ENCODE measurements at places on chromosomes 1 and 21. TPM values are rescaled to one million over a fixed set of nuclear protein-coding genes. Genes with fewer than 3 reads are reported as not detected.
A peak's percentile ranks its signal among the peaks of the same experiment; 100 is the strongest.

- DNase-seq = no peak
Observed at GRCh38 chr1:77370161-77370560, 88.3 kb downstream of the AK5 start.

The CSF1 gene
- total RNA-seq = 18.1 TPM

The WLS gene
- 88.3 TPM for total RNA-seq

DNA sequence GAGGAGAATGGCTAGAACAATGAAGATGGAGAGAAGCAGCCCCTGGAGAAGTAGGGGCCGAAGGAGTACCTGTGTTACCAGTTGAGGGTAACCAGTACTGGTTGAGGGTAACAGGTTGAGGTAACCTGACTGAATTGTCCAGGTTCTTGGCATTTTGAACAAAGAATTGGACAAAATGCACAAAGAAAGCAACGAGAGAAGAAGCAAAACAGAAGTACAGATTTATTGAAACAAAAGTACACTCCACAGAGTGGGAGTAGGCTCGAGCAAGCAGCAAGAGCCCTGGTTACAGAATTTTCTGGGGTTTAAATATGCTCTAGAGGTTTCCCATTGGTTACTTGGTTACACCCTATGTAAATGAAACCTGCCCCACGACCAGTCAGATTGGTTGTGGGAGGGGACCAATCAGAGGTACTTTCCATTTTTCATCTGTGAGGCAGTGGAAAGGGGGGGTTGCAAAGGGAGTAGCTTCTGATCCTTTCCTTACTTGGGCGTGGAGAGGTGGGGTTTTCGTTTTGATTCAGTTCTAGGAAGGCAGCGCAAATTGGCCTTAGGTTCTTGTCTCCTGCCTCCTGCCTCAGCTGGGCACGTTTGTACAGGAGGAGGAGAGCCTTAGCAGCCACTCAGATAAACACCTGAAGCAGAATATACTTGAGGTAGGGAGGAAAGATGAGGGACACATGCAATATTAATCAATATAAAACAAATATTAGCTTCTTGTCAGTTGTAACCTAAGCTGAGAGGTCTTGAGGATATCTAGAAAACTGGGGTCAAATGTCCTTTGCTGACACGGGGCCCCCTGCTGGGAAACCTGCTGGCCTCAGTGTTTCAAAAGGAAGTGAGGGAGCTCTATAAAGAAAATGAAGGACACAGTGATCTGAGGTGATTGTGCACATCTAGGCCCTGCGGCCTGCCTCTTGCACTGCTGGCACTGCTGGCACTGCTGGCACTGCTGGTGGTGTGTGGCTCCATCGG lies 14.3 kb upstream of the LSM10 start:
- DNase-seq = no peak

GRCh38 chr1:218633238-218633988 lies 288.3 kb downstream of the TGFB2 start:
- peak; percentile 17 for DNase-seq

DNA sequence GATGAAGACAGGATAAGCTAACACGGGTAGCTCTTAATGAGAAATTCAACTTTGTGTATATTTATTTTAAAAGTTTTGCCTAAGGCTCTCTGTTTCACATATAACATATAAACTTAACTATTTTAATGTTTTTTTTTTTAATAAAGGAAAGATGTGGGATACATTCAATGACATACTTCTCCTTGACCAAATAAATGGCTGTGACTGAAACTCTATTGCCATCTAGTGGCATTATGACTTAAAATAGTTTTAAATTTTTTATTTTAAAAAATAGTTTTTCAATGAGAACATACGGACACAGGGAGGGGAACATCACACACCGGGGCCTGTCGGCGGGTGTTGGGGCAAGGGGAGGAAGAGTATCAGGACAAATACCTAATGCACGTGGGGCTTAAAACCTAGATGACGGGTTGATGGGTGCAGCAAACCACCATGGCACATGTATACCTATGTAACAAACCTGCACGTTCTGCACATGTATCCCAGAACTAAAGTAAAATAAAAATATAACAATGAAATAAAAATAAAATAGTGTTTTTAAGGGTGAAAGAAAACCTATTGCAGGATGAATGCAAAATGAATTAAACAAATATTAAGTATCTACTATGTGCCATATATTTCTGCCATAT lies 83.4 kb downstream of the LYST start:
- no peak for DNase-seq

GRCh38 chr1:2155788-2156187 lies 38.8 kb downstream of the FAAP20 start:
- DNase-seq = no peak

DNA sequence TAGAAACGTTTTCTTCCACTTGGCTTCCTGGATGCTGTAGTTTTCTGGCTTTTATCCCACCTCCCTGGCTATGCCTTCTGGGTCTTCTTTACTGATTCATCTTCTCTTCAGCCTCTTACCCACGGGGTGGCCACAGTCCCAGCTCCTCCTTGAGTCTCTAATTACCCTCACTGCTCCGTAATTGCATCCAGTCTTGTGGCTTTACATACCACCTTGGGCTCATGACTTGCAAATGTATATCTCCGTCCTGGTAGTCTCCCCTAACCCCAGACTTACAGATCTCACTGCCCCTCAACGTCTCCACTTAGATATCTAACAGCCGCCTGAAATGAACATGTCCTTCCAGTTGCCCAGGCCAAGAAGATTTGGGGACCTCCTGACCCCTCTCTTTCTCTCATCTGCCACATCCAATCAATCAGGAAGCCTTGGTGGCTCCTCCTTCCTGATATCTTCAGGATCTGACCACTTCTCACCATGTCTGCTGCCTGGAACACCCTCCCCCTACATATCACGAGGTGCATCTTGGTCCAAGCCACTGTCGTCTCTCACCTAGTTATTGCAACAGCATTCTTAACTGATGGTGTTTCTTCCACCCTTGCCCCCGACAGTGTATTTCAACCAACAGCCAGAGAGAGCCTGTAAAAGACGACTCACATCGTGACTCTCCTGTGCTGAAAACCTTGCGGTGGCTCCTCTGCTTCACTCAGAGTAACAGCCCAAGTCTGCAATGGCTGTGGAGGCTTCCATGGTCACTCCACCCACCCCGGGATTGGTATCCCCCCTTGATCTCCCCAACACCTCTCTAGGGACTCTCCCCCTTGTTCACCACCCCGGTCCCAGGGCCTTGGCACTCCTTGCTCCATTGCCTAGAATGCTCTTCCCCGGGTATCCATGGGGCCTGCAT lies 219.0 kb upstream of the POU3F1 start:
- no peak for DNase-seq

The GCSAML gene
- total RNA-seq = 0.48 TPM

DNA sequence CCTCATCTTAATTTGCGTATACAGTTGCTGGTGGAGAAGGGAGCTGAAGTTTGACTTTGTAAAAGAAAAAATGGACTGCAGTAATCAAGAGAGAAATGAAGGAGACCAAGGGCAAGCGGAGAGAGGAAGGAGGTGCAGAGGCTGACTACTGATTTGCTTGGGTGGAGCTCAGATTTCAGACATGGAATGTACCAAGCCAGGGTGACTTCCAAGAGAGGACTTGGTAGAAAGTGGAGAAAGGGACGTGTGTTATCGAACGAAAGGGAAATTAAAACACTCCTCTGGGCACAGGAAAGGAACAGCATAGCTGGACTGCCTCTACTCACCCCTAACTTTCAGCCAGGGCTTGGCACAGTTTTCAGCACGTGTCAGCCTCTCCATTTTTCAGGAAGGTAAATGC lies 15.1 kb upstream of the HEATR1 start:
- DNase-seq = no peak

The GNG4 gene
- total RNA-seq = 6.9 TPM

GRCh38 chr1:185969028-185969427 lies 234.8 kb downstream of the HMCN1 start:
- DNase-seq = no peak

The RHBDL2 gene
- total RNA-seq = 42.5 TPM

The RIMKLA gene
- 30.9 TPM for total RNA-seq

The NEK2 gene
- total RNA-seq = 9.3 TPM

GRCh38 chr1:50427086-50427817 lies 4.0 kb upstream of the DMRTA2 start:
- DNase-seq = no peak
